ENCODE measurements at places on chromosomes 5 and 9.

DNA sequence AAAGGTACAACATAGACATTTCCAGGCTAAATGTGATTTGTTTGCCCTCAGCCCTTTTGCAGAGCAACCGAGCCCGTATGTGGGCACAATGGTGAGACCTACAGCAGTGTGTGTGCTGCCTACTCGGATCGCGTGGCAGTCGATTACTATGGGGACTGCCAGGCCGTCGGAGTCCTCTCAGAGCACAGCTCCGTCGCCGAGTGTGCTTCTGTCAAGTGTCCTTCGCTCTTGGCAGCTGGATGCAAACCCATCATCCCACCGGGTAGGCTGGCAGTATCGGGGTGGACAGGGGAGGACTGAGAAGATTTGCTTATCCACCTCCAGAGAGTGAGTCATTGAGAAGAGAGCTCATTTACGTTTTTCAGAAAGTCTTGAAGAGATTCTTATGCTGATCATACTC, 17.8 kb upstream of the GLIPR2 start:
- no peak for DNase-seq

DNA sequence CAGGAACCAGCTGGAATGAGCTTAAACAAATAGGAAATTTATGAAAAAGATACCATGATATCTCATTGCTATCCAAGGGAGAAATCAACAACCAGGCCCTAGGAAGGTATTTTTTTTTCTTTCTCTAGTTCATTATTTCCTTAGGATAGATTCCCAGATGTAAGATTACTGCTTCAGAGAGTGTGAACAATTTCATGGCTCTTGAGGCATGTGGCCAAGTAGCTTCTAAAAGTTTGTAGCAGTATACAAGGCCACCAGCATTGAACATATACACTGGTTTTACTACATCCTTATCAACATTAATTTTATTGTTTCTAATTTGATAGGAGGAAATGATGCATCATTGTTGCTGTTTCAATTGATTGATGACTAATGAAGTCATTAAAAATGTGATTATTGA, 201.2 kb downstream of the SREK1 start:
- DNase-seq, result no peak

DNA sequence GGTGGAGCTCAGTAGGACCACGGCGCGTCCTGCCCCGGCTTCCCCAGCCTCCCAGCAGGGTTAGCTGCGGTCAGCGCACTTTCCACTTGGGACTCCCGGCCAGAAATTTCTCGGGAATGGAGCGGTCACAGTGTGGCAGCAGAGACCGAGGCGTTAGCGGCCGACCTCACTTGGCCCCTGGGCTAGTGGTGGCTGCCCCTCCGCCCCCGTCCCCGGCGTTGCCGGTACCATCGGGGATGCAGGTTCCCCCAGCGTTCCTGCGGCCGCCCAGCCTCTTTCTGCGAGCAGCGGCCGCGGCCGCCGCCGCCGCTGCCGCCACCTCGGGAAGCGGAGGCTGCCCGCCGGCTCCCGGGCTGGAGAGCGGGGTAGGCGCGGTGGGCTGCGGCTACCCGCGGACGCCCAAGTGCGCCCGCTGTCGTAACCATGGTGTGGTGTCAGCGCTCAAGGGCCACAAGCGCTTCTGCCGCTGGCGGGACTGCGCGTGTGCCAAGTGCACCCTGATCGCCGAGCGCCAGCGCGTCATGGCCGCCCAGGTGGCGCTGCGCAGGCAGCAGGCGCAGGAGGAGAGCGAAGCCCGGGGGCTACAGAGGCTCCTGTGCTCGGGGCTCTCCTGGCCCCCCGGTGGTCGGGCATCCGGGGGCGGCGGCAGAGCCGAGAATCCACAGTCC, 460 bp downstream of the DMRTA1 start:
- DNase-seq, result no peak

DNA sequence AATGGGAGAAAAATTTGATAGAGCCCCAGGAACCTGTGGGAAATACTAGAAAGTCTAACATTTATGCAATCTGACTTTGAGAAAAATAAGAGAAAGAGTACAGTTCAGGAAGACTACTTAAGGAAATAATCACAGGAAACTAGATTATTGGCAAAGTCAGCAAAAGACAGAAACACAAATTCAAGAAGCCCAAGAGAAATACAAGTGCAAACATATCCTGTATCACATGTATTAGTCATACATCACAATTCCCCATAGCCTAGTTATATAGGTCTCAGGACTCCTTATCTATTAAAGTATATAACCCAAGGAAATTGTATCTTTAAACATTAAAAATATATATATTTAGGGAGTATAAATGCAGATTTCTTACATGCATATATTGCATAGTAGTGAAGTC, 100.8 kb downstream of the HOMER1 start:
- no peak for DNase-seq

GRCh38 chr5:178984145-178985072, 10.7 kb downstream of the GRM6 start:
- no peak for DNase-seq

DNA sequence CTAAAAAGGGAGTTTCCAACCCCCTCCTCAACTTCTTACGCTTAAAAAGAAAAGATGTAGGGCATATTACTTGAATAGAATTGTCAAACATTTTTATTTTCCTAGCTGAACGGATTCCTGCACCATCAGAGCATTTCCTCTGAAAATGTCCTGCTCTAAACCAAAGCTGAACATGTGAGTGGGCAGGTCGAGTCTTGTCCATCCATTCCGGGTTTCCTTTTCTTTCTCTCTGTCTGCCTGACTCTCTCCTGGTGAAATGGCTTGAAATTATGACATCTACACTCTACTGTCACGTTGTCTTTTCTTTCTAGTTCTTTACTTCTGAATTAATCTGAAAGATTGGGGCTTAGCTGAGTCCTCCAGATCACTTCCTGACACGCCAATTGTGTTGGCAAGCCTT, 39.2 kb upstream of the PTPN3 start:
- no peak for DNase-seq

GRCh38 chr9:124140941-124141568, 116.7 kb upstream of the NEK6 start:
- no peak for DNase-seq

DNA sequence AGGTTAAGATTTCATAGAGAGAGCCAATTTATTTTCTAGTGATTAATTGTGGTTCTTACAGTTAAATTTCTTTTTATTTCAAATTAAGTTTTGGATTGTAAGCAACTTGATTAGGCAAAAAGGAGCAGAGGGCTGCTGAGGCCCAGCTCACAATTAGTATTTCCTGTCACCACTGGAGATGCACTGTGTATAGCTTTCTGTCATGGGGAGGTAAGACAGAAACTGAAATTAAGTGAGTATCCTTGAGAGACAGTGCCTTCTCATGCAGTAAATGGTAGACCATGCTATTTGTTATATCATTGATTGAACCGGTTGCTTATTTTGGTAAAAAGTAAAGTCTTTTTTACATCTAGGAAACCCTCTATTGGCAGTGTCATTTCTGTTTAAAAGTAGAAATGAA, 190.7 kb downstream of the CCDC171 start:
- no peak for DNase-seq

- no peak for DNase-seq
Measured at GRCh38 chr9:76366275-76366674, 28.0 kb downstream of the RFK start.

- no peak for DNase-seq
Measured at GRCh38 chr5:153429761-153430380, 60.6 kb upstream of the GRIA1 start.
